Chondrocyte (in vitro differentiated cells): ENCODE measurements at places on chromosomes 13 and 19. TPM values are rescaled to one million over a fixed set of nuclear protein-coding genes. Genes with fewer than 3 reads are reported as not detected.

DNA sequence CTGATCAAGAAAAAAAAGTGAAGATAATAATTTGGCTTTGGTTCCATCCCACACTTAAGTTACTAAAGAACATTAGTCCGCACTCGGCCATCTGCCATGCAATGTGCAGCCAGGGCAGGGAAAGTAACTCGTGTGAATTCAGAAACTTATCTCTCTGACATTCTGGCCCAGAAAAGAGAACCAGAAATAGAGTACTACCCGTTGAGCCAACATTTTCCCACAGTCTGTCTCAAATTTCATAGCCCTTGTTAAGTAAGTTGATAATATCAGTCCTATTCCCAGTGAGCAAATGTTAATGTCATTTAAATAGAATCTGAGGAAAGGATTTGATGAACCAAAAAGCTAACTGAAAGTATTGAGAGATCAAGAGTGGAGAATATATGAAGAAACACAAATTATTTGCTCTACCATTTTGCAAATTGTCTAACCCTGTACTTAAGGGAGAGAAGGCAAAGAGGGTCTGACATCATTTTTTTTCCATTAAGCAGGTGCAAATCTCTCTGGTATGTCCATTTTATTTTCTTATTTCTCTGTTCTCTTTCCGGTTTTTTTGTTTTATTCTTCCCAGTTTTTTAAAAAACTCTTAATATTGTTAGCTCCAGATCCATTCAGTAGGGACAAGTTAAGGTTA lies 156.3 kb downstream of the NDFIP2 start:
- DNase-seq: no peak

DNA sequence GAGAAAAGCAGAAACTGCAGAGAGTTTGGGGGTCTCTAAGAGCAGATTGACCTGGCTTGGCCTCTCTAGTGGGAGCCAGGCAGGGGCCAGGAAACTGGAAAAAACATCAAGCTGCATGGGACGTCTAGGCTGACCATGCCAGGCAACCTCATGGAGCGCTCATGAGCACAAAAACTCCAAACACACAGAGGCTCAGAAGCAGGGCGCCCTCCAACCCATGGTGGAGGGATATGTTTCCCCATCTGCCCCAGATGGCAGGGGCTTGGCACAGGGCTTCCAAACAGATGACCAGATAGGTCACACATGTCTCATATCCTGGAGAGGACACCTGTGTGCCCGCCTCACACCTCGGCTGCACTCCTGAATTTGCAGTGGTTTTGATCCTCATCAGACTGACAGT lies 879.0 kb downstream of the UQCRFS1 start:
- no peak for DNase-seq

DNA sequence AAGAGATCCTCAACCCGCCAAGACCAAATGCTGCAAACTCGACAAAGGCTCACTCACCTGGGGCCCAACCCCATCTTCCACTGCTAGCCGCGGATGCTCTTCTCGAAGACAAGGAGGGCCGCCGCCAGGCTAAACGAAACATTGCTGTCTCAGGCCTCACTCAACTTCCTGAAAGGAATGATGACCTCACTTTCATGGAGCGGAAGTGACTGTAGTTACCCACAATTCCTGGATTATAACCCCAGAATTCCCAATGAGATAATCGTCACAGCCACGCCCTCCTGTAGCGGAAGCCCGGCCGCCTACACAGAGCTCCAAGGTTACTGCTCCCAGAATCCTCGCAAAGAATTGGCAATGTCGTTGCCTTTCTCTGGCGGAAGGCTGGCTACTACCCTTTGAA lies 10.5 kb upstream of the ZNF112 start:
- DNase-seq: no peak

DNA sequence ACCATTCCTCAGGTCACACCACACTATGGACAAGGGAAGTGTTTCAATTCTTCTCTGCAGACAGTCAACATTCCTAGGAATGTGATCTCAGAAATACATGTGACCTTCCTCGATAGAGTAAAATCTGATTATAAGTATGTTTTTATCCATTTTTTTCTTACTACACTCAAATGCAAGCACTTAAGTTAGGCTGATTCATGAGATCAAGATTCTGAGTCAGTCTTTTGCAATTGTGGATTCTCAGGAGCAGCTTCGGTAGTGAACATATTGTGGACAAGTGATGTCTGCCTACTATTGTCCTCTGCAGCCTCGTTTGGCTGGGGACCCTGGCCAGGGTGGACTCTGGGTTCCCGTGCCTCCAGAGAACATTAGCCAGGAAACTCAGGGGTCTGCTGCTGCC lies 3.2 kb downstream of the SERPINE3 start:
- no peak for DNase-seq

GRCh38 chr19:44820648-44821609 lies 12.0 kb downstream of the BCAM start:
- DNase-seq: no peak

DNA sequence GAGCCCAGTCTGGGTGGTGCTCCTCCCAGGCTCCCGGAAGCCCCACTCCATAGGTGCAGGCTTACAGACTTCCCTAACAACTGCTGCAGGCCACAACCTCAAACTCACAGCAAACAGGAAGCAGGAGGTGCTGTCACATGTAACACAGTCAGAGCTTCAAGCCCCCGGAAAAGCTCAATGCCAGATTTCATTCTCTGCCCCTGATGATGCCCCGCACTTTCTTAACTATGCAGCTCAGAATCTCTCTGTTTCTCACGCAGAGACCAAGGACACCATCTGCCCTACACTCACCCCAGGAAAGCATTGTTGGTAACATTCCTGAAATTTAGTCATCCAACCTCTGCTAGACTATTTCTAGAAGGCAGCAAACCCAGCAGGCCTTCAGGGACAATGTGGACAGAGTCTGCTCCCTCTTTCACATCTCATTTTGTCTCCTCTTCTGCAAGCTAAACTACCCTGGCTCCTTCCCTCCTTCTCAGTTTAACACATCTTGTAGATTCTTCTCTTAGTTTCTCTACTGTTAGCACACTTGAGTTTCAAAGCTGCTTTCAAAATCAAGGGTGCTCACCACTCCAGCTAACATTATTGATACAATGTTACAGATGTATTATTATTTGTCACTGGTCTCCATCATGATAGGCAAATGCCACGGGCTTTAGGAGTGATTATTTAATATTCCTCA lies 162.5 kb downstream of the KCTD12 start:
- DNase-seq: no peak

DNA sequence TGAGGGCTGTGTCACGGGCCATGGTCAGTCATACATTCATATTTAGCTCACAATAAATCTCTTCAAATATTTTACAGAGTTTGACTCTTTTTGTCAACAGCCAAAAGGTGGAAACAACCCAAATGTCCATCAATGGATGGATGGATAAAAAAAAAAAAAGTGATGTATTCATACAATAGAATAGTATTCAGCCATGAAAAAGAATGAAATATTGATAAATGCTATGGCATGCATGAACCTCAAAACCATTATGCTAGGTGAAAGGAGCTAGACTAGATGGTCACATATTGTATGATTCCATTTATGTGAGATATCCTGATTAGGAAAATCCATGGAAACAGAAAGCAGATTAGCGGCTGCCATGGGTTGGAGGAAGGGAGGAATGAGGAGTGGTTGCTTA lies 16.2 kb downstream of the ADGRE2 start:
- no peak for DNase-seq

DNA sequence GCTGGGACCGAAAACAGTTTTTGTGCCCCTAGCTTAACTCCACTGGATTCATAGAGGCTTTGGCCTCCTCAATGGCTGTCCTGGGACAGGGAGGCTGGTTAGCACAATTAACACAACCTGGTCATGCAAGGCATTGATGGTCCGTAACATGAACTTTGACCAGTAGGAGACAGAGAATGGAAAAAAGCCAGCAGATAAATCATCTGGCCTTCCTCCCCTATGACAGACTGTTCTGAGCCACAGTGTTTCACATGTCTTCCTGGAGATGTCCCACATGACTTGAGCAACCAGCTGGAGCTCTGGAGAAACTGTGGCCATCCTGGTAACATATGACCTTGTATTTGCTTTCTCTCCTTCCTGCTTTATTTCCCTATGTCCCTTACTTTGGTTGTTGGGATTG lies 244.2 kb downstream of the UQCRFS1 start:
- no peak for DNase-seq

Gene NOTCH3
- total RNA-seq: 78.6 to 559 TPM (median 553 TPM) in 3 replicates

Gene NAT14
- 32.1 to 50.0 TPM (median 33.1 TPM) in 3 replicates for total RNA-seq

Gene CD70
- total RNA-seq: 3.3 to 8.1 TPM (median 3.9 TPM) in 3 replicates
